ENCODE measurements at places on chromosomes 4 and X.

DNA sequence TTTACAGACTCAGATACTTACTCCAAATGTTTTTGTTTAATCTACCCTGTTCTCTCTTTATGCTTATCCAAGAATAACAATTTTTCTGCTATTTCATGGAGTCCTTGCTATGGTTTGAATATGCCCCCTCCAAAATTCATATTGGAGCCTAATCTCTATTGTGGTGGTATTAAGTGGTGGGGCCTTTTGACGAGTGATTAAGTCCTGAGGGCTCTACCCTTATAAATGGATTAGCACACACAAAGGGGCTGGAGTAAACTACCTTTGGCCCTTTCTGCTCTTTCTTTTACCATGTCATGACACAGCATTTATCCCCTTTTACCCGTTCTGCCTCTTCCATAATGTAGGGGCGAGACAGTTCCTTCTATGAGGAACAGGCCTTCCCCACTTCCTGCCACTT lies 285.5 kb downstream of the GASK1B start:
- DNase-seq, result no peak

- DNase-seq, result no peak
These were observed 125.8 kb downstream of the PPEF1 start for GRCh38 chrX:18833071-18833731.

DNA sequence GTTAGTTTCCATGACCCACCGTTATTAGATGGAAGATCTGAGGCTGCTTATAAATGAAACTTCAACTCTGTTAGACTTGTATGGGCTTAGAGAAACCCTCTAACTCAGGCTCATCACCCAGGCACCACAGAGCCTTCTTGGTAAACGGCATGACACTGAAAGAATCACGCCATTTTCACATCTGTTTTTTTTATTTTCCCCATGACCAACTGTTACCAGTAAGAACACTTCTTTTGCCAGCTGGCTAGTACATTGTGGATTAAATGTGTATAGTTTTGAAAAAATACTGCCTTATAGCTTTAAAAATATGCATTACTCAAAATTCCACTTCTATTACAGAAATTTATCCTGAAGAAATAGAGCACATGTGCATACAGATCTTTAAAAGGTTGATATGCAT lies 48.0 kb upstream of the APELA start:
- no peak for DNase-seq

DNA sequence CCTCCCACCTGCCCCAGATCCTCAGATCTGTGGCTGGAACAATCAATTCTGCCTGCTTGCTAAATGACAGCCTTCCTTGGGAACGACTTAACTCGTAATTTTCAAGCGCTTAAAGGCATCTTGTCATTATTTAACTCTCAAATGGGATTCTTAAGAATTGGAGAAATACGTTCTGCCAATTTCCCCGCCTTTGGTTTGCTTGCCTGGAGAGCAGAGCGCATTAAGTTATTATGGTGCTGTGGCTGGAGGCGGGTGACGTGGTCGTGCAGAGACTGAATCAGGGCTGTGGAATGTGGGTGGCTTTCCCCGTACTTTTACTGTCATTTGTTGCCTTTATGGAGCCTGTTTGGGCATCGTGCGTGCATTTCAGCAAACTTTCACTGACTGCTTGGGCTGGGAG lies 78.9 kb upstream of the PSAPL1 start:
- no peak for DNase-seq

DNA sequence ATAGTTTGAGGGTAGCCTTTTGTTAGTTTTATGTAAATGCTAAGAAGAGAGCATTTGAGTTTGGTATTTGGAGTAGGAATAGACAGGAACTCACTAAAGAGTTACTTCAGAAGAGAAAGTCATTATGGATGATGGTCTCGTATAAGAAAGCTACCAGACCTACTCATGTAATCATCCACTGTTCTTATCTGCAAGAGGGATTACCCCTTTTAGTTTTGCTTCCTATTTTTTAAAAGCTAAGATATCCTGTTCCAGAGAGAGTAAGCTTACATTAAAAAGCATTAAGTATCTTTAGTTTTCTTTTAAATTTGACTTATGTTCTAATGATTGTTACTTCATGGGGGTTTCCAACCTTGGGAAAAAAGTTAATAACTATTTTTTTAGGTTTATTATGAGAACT lies 12.5 kb upstream of the ART3 start:
- DNase-seq, result no peak

DNA sequence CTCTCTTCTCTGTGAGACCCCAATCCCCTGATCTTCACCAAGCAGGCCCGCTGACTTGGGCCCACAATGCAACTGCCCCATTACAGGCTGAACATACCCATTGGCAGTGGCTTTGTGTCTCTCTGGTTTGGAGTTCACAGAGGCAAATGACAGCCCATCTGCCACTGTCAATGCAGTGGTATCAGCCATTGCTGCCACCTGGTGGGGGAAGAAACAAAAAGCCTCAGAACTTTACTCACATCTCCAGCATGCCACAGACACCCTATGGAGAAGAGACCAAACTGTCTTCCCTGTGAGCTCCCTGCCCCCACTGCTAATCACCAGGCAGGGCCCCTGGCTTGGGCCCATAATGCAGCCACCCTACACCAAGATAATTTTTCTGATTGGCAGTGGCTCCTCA lies 729.3 kb upstream of the ACTRT1 start:
- no peak for DNase-seq

DNA sequence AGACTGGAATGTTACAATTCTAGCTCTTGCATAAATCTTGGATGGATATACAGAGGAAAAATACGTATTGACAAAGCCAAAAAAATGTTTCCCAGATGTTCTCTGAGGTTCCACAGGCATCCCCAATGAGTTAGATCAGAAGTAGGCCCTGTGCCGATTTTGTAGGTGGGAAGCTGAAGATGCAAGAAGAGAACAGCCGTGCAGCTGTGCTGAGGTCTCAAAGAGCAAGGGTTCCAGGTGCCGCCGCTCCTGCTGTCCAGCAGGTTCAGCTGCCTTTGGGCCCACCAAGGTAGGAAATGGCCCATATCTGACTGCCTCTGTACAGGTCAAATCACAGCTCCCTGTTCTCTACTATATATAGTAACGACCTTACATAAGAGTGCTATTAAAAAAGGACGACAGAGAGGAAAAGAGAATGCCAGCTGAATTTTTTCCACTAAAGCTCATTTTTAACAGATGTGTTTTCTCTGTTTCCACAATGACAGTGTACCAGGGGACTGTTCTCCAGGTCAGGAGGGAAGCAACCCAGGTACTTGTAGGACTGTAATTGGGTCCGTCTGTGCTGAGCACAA lies 155.6 kb downstream of the CBR4 start:
- DNase-seq, result no peak

- no peak for DNase-seq
These were observed 29.4 kb downstream of the FAT4 start for GRCh38 chr4:125344198-125344597.

DNA sequence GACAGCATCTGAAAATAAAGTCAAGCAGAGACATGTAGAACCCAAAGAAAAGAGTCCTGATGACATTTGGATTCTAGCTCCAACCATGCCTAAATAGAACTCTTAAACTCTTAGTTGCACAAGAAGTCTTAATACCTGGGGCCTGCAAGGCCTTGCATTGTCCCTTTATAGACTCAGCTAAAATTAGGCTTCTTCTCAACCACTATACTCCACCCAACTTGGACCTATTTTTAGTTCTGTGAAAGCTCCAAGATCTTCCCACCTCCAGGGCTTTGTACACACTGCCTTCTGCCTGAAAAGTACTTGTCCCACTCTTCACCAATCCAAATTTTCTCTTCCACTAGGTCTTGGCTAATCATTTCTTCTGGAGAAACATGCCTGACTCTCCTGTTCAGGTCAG lies 36.5 kb downstream of the PLK4 start:
- DNase-seq, result no peak

GRCh38 chr4:138770818-138771217 lies 244.8 kb upstream of the NOCT start:
- DNase-seq, result no peak

DNA sequence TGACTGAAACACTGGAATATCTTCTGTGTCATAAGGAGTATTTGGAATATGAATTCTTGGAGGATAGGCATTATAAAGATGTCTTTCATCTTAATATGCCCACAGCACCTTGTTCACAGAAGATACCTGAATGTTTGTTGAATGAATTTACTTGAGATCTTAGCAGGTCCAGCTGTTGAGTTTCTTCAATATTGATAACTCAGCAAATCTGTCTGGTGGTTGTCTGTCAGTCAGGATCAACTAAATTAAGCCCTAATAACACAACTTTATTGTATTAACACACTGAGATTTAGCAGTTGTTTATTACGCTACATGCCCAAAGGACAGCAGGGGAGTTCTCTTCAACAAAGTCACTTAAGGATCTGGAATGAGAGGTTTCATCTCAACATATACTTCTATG lies 106.5 kb downstream of the CNOT6L start:
- DNase-seq, result no peak

GRCh38 chr4:74370912-74371311 lies 6.0 kb downstream of the EREG start:
- peak; percentile 10 for DNase-seq

- DNase-seq, result no peak
These were observed 16.1 kb upstream of the USO1 start for GRCh38 chr4:75708218-75708691.

DNA sequence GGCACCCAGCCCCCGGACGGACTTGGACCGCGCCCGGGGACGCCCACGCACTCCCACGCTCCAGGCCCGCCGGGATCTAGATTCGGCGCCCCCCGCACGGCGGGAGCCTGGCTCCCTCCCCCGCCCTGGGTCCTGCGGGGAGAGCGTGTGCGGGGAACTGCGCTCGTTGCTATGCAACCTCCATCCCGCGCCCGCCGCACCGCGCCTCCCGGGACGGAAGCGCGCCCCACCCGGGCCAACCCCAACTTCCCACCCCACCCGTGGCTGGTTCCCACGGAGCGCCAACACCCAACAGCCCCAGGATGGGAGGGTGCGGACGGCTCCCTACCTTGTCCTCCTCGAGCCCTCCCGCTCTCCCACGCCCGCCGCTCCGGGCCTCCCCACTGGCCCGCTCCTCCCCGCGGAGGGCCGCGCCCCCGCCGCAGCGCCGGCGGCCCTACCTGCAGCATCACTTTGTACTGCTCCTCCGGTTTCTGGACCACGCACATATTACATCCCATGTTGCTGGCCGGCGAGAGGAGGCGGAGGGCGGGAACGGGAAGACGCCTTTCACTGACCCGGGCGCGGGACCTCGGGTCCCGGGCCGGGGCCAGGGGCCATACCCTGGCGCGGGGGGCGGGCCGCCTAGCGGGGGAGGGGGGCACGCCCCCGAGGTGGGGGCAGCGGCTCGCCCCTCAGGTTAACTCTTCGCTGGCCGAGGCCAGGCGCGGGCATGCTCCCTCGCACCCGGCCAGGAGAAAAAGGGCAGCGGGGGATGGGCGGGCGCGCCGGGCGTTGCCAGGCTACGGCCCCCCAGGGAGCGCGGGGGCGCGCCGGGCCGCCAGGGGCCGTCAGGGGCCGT lies at the start of gene PDZD4:
Gene PDZD4 (minus strand): TSS at position 746 of the 841 bp plus-strand sequence. CDS start 246 bp downstream, at position 500.
- DNase-seq, result no peak

DNA sequence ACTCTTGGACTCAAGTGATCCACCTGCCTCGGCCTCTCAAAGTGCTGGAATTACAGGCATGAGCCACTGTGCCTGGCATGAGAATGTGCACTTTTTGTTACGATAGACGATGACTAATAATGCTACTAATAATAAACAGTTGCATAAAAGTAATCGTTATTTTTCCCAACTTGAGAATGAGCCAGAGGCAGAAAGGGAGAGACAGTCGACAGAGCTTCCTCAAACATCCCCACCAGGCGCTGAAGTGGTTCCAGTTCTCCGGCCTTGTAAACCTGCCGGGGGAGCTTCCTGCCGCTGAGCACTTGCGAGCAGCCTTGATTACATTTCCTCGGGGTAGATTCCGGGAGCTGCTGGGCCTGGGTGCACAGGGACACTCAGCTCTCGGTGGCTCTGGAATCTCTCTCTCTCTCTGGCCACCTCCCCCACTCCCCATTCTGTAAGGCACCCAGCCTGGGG lies 8.9 kb upstream of the HTRA3 start:
- DNase-seq, result no peak

DNA sequence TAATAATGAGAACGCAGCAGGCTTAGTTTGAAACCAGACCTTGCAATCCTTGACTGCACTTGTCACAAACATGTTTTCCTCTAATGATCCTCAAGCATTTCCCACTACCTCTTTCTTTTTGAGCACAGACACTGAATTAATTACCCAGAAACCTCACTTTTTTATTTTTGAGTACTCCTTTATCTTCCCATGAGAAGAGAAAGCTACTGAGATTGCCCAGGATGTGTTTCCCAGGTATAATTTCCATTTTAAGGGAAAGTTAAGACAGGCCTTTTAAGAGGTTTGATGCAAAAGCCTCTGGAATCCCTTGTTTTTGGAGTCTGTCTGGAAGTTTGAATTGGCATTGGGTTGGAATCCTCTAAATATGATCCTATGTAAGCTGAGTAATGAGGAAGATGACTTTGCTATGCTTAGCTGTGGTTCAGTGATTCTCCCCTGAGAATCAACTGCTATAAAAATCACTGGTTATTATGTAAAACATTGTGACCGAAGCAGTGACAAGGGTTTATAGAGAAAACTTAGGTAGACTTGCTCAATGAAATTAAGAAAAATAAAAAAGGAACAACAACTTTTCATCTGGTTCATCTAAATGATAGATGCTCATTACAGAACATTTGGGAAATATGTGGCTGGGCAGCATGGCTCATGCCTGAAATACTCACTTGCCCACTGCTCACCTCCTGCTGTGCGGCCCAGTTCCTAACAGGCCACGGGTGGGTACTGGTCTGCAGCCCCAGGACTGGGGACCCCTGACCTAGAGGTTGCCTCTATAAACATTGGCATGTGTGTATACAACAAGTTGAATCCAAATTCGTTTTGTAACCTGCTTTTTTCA lies 10.8 kb upstream of the RHOH start:
- no peak for DNase-seq

- no peak for DNase-seq
These were observed 3.6 kb downstream of the FGFR3 start for GRCh38 chr4:1796486-1797204.

Data from NCI-H226 (cell line).